ENCODE measurements at places on chromosomes 1 and 21.
A peak's percentile ranks its signal among the peaks of the same experiment; 100 is the strongest.

DNA sequence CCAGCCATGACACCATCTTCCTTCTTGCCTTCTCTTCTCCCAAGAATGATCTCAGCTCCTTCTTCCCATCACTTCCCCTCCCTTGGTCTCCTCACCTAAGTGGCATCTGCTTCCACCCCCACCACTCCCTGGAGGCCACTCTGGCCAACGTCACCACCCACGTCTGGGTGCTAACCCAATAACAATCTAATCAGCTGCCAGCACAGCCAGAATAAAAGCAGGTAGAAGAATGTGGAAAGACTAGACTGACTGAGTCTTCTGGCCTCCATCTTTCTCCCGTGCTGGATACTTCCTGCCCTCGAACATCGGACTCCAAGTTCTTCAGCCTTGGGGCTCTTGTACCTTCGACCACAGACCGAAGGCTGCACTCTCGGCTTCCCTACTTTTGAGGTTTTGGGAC is 245.3 kb upstream of the CSF3R start:
- DNase-seq: no peak

GRCh38 chr1:14613926-14614325 is 15.4 kb downstream of the KAZN start:
- no peak for DNase-seq

GRCh38 chr1:222126052-222126451 is 384.2 kb upstream of the DUSP10 start:
- no peak for DNase-seq

GRCh38 chr1:31795096-31795675 is 20.6 kb downstream of the SPOCD1 start:
- DNase-seq: peak; percentile 10

DNA sequence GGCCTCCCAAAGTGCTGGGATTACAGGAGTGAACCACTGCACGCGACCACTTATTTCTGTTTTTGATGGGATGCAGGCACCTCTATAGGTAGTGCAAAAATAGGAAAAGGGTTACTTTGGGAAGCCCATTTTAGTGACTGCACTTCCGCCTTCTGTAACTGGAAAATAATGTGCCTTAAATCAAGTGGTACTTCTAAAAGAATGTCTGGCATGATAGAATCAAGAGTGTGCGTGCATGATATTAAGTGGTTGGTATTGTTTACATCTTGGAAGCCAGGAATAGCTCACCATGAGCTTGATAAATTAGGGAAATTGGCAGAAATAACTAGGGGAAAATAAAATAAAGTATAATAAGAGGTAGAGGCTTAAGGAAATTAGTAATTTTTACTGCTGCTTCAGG is 1067.0 kb downstream of the ADGRL2 start:
- no peak for DNase-seq

GRCh38 chr1:169692756-169693460 is 18.5 kb downstream of the SELL start:
- no peak for DNase-seq

- DNase-seq: no peak
These were observed 21.2 kb downstream of the JAM2 start for GRCh38 chr21:25660233-25660632.

GRCh38 chr1:109300650-109301151 is 6.1 kb downstream of the MYBPHL start:
- DNase-seq: no peak

- no peak for DNase-seq
These were observed 13.8 kb downstream of the TRIM46 start for GRCh38 chr1:155187456-155187891.

- DNase-seq: no peak
These were observed 742 bp upstream of the HSPA13 start for GRCh38 chr21:14383596-14384180.

DNA sequence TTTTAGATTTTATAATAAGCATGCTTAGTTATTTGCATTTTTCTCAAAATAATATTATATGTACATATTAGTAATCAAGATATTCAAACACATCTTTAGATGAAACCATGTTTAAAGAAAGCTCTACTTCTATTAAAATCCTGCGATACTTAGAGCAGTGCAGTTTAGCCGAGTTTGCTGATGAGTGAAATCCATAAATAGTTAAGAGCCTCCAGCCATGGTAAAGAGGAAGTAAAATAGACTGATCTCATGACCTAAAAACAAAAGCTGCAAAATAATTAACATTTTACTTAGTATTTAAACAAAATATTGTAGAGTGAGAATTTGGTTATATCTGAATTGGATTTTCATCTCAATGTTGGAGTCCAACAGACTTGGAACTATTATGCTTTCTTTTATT is 147.4 kb upstream of the NRIP1 start:
- DNase-seq: no peak

DNA sequence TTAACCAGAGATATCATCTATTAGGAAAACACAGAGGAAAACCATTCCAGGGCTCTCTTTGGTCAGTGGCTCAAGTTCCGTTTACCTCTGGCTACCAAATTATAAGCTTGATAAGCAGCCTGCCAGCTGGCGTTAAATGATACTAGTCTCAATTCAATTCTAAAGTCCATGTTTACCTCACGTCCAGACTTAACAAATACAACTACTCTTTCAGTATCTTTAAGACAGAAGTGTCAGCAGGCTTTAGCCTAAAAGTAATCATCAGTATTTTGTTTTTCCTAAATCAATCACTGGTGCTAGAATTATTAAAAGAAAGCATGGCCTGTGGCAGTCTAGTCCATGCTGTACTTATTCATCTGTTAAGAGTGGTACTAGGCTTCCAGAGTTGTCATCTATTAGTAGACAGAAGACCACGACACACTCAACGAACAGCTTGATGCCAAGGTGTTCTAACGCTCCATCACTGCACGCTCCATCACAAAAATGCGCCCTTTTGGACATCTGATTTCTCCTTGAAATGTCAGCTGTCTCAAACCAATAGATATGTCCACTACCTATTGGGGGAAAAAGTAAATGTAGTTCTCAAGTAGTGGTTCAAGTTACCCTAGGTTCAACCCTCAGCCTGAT is 1.5 kb downstream of the IVNS1ABP start:
- no peak for DNase-seq

DNA sequence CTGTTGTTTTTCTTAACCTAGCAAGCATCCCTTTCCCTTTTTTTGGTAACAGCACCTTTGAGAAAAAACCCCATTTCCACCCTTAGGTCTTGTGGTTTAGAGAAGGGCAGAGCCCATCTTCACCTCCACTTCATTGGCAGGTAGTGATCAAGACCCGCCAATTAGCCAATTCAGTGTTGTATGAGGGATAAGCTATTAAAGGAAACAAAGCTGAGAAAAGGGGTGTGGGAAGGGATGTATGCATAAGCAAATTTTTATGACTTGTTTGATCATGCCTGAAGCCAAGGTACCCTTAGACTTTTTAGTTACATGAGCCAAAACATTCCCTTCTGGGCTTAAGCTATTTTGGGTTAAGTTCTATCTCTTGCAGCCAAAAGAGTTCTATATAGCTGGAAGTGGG is 3.6 kb upstream of the ZNF697 start:
- DNase-seq: no peak

- no peak for DNase-seq
These were observed 38.6 kb downstream of the CYYR1 start for GRCh38 chr21:26534517-26534916.

DNA sequence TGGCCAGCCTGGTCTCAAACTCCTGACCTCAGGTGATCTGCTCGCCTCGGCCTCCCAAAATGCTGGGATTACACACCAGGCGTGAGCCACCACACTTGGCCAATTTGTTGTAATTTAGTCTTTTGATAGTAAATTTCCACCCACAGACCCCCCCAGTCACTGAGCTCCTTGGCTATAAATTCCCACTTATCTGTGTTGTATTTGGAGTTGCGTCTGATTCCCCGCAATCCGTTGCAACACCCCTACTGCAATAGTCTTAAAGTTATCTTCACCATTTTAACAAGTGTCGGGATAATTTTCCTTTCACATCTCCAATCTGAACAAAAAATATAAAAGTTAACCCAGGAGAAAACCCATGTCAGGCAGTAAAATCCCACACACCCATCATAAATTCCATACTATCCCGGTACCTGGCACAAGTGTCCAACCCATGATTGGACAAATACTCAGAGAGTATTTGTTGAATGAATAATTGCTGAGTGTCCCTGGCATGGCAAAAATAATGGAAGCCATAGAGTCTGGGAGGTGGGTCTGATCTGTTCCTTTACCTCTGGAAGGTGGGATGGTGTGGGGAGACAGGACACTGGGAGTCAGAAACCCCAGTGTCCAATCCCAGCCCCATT is 9.3 kb upstream of the CNR2 start:
- no peak for DNase-seq

DNA sequence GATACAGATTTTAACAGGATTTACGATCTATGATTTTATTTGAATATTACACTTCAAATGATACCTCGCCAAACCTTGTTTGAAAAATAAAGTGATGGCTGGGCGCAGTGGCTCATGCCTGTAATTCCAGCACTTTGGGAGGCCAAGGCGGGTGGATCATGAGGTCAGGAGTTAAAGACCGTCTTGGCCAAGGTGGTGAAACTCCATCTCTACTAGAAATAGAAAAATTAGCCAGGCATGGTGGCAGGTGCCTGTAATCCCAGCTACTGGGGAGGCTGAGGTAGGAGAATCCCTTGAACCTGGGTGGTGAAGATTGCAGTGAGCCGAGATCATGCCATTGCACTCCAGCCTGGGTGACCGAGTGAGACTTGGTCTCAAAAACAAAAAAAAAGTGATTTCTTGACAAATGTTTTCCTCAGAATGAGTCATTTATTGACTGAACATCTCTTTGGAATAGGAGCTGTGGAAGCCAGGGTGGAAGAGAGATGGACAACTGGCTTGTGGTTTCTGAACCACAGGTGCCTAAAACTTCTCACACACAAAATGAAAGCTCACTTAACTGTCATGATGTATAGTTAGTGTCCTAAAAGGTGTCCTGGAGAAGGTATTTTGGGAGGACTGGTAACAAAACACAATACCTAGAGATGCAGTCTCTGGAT is 11.9 kb downstream of the PKNOX1 start:
- DNase-seq: no peak

- DNase-seq: no peak
These were observed 40.0 kb downstream of the ABCG1 start for GRCh38 chr21:42258885-42259407.

GRCh38 chr1:2967329-2967725 is 53.9 kb upstream of the ACTRT2 start:
- no peak for DNase-seq

- DNase-seq: no peak
These were observed 66.0 kb downstream of the RGS21 start for GRCh38 chr1:192382758-192383157.

DNA sequence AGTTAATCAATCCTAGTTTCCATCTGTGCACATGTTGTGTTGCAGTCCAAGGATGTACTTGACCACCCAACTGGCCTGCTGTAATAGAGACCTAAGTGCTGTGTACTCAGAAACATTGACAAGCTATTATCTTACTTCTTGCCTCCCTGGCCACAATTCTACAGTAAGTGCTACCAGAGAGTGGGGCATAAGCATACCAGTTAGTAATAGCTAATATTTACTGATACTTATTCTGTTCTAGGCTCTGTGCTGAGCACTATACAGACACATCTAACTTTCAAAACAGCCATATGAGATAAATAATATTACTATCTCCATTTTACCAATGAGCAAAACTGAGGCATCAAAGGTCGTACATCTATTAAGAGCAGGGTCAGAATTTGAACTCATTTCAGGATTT is 49.5 kb upstream of the NPL start:
- no peak for DNase-seq

DNA sequence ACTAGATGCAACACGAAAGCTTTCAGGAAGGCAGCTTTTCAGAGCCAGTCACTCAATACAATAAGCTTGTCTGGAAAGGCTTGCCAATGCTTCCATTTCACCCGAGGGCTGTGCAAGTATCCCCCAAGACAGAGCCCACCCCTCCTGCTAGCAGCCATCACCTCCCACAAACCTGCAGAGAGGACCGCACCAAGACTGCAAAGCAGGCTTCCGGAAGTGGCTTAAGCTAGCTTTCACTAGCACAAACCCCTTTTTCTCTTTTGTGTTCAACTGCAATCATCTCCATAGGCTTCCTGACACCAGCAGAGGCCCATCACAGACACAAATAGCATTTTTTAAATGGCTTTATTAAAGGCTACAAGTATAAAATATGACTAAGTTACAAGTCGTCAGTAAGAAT is 31.5 kb downstream of the C1orf198 start:
- DNase-seq: no peak

DNA sequence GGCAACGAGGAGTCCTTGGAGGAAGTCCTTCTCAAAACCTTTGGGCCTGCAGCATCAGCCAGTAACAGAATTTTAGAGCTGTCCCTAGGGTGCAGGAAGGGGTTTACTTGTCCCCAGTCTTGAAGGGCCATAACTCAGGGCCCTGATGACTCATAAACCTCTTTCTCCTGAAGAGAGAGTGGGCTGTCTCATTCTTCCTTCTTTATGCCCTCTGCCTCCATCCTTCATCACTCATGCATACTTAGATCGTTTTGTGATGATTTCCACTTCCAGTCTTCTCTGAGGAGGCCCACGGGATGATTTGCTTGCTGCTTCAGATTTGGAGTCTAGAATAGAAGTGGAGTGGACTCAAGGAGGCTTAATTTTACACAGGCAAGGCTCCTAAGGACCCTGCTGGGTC is 60.2 kb downstream of the NDUFS5 start:
- no peak for DNase-seq

DNA sequence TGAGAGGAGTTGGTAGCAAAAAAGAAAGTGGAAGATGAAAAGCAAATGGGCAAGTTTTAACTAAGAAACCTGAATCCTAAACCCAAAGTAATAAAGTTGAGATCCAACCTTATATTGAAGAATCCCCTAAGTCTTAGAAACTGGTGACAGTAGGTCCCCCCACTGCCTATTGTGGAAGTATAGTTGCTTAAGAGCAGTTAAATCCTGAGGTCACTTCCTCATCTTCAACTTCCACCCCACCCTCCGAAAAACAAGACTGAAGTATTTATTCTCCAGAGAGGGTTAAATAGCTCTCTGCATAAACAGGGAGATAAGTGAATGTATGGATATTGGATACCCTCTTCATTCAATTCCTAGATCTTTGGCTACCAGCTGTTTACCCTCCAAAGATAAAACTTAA is 3.3 kb upstream of the DSTYK start:
- DNase-seq: no peak

Data from CD8-positive, alpha-beta memory T cell (primary cell).